ENCODE measurements at places on chromosomes 5 and 9.
A peak's percentile ranks its signal among the peaks of the same experiment; 100 is the strongest.

DNA sequence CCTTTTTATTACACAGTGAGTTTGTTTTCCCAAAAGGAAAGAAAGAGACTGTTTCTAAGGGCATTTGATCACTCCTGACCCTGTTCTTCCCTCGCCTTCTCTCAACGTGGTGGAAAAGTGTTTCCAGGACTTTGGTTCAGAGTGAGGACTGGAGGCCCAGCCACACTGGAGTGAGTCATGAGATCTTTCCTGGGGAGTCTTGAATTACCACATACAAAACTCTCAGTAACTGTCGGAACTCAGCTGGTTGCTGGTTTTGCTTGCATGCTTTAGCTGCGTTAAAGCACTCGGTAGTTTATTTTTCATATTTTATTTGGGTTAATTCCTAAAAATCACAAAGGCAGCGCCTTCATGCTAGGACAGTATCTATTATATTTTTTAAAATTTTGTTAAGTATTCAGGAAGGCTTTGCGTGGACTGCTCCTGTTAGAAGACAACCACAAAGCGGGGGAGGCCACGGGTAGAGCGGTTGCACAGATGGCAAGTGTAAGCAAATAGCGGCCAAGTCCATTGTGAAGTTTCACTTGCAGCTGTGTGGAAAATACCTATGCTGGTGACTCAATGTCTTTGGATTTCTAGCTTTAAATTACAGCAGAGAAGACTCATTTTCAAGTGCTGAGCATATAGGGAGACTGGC is 77.7 kb downstream of the ARSB start:
- DNase-seq: no peak

- no peak for DNase-seq
These were observed 75.6 kb upstream of the PCA3 start for GRCh38 chr9:76688471-76689238.

DNA sequence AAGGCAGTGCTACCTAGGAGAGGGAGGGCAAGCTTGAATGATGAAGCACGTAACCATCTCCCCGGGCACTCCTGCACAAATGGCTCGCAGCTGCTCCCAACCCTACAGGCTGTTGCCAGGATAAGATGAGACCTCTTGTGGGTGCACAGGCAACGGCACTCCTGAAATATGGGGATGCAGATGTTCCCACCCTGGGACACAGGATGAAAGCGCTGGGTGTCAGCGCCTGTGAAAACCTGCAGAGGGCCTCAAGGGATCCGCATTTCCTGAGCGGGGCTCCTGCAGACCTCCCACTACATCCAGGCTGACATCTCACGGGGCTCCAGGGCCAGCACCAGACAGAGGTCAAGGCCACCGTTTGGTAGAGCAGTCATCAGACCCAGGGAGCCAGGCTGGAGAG is 60.7 kb downstream of the SMIM23 start:
- DNase-seq: no peak

DNA sequence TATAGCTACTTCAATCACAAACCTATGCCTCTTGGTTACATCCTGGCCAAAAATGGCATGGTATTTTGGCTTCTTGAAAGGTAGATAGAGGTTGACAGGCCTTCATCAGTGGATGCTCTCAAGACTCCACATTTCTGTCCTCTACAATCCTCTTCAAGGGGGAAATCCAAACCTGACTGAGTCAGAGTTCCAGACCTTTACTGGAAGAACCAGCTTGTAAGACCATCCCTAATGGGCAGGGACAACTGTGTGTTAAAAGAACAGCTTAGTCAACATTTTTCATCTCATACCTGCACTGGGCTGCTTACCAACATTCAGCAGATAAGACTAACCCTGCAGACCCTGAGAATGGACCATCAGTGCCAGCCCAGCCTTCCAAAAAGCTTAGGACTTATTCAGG is 155.7 kb downstream of the CDK5RAP2 start:
- DNase-seq: no peak

DNA sequence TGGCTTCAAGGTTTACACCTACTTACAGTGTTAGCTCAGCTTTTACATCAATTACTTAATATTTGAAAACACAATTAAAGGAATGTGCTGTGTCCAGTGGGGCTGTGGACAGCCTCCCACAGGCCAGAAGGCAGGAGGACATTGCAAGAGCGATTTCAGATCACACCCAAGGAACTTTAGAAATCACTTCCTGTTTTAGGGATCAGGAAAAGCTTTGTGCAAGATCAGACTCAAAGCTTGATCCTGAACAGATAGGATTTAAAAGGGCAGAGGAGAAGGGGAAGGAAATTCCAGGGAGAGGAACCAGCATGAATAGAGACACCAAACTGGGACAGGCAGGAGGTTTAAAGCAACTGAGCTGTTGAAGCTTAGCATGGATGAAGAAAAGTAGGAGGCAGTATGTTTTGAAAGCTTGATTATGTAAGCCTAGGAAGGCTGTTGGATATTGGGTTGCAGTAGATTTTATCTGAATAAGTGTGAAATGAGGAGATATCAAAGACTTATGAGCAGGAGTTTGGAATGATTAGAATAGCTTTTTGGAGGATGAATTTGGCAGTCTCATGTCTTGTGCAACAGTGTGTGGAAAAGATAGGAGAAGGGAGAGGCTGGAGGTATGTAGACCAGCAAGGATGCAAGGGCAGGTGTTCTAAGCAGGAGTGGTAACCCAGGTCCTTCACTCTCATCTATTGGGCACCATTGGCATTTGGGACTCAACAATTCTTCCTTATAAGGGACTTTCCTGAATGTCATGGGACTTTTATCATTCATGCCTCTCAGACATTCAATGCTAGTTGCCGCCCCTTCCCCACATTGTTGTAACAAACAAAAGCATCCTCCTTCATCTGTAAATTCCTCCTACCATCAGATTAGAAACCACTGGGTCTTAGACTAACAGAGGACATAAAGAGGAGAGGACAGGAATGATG is 123.5 kb downstream of the TARS1 start:
- DNase-seq: no peak

GRCh38 chr5:140351609-140352334 is 5.4 kb upstream of the HBEGF start:
- DNase-seq: peak; percentile 91

DNA sequence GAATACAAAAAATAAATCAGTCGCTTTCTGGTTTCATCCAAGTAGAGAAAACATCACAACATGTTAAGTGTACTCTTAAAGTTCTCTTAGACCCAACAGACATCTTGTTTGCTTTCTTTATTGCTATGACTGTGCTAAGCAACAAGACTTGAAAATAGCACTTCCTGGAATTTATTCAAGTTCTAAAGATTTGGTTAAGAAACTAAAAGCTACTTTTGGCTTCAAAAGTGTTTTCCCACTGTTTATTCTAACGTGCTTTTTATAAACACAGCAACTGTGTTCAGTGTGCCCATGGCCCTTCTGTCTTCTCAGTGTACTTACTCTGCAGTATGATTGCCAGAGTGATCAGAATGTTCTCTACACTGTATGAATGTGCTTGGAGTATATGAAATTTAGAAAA is 109.8 kb downstream of the GIN1 start:
- no peak for DNase-seq

DNA sequence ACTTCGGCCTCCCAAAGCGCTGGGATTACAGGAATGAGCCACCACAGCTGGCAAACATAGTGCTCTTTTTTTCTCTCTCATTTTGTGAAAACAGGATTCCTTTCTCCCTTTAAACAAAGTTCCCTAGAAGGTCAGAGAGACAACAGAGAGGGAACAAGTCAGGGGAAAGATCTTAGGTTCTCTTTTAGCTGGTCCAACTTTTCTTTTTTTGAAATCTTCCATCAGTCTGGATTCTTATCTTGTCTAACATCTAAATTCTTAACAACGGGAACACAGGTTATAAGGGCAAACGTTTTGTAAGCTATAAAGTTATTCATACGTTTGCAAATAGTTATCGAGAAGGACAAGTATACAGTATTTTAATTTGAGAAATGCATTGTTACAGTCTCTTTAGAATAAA is 224.1 kb upstream of the TBCA start:
- no peak for DNase-seq

DNA sequence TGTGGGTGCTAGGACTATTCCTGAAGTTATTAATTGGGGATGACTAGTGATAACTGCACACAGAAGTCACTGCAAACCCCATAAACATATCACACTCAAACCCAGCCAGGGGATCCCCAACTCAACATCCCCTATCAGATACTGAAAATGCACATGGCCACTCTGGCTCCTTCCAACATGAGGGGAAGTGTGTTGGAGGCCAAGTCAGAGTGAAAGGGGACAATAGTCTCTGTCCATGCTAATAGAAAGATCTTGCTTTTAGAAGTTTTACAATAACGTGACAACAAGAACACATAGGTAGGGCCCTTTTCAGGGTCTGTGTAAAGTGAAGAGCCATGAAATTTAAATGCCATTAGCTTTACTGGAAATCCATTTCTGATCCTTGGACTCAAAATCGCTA is 98.8 kb upstream of the SEMA6A start:
- no peak for DNase-seq

GRCh38 chr5:135377751-135378680 is 21.0 kb downstream of the MACROH2A1 start:
- DNase-seq: no peak

DNA sequence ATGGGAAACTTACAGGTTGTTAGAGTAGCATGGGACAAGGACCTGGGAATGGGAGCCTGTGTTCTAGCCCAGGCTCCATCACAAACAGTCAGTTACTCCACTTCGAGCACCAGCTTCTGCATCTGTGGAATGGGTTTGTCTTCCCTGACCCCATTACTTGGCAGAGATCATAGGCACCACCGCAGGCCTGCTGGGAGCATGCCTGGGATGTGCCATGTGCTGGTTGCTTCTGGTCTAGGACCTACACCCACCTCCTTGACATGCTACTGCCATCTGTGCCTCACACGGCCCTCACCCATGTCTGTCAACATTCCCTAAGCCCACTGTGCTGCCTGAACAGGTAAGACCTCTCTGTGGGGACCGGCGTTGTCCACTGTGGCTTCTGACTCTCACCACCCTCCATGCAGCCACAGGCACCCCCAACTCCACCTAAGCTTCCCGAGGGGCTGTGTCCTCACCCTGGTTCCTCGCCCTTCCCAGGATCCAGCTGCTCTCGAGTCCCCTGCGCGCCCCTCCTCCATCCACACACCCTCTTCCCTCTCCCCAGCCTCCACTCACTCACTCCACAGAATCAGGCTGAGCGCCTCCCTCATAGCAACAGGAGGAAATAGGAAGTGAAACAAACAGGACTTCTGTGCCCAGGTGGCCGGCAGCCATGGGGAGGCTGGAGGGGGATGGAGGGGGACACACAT is 85.9 kb upstream of the FAM120A start:
- DNase-seq: peak; percentile 27

GRCh38 chr9:34376596-34377403 is at the start of gene MYORG:
TSS of gene MYORG (minus strand) at chr9:34376898. CDS start at chr9:34372943, 3,955 bp downstream.
- DNase-seq: peak; percentile 99

GRCh38 chr9:132108728-132109127 is 29.1 kb upstream of the MED27 start:
- DNase-seq: no peak

DNA sequence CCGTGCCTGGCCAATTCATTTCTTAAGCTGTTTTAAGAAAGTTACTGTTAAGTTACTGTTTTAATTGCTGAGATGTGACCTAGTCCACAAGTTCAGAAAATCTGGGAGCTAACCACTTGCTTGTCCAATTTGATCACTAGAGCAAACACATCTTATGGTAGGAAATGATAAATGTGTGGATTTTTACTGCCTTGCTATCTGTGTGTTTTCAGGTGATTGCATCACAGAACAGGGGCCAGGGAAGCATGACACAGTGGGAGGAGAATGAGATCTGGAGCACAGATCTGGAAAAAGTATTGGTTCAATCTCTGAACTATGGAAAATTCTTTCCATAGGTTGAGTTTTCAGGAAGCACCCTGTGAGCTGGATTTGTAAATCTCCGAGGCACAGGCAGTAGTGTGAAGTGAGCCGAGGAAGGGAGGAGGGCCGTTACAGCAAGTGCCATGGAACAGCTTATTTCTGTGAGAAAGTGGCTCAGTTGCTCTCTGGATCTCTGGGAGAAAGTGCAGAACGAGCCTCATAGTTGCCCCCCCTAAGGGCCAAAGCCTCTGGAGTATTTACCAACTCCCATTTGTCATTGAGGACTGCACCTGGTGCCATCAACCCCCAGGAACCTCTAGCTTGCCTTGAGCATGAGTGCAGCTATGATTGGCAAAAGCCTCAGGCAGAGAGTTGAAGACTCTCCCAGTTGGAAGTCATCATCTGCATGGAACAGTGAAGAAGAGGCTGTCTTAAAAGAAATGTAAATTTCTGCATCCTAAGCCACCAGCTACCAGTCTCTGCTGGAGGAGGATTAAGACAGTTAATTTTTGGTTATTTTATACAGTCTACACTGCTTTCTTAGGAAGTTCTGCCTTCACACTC is 161.8 kb upstream of the CLINT1 start:
- no peak for DNase-seq

DNA sequence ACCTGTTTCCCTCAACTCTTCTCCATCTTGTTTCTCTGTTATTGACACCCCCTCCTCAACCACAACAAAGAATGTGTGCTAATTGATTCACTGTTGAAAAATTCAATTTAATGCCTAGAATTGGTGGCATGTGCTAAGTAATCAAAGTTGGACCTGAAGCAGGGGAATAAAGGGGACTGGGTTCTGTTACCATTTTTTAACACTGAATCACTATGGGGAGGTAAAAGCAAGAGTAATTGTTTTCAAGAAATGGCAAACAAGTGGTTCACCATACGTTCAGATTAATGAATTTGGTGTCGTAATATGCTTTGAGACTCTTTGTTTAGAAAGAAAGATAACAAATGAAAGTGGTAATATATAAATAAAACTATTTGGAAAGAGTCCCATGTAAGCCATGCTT is 17.0 kb upstream of the SSBP2 start:
- DNase-seq: no peak

- DNase-seq: no peak
These were observed 26.4 kb downstream of the ARHGEF28 start for GRCh38 chr5:73652391-73652790.

GRCh38 chr5:66561256-66561990 is 34.8 kb upstream of the MAST4 start:
- no peak for DNase-seq

DNA sequence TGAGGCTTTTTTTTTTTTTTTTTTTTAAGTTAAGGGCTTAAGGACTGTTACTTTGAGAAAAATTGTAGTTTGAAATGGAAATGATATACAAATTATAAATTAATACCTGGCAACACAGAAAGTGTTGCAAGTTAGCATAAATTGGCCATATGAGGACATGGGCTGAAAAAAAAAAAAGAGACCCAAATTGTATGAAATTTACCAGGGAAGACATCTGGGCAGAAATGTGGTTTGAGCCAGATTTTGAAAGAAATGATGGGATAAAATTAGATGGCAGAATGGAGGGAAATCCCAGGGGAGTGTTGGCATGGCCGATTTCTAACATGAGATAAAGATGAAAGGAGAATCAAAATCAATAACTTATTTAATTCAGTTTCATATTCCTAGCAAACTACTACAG is 472.1 kb downstream of the CTNND2 start:
- DNase-seq: no peak

GRCh38 chr9:34992376-34992951 is 2.9 kb downstream of the DNAJB5 start:
- DNase-seq: no peak

DNA sequence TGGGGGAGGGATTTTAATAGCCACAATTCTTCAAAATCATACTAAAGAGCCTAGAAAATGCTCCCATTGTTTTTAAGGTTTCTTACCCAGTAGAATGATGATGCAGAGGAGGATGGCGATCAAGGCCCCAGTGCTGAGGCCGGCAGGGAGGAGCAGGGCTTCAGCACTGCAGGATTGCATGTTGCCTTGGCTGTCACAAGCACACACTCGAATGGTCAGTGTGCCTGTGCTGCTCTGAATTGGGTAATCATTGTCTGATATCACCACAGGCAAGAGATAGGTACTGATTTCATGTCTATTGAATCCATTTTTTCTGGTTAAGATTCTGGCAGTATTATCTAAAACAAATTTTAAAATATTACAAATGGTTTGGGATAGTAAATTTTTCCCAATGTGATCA is 153.3 kb downstream of the CDH10 start:
- no peak for DNase-seq
